Activated T-helper 1 cell treated with anti-CD3 and anti-CD28 coated beads, Interleukin-12 subunit alpha, Interleukin-12 subunit beta, Interleukin-2, Interleukin-4 antibody, amounts not matched to agents 30 ng/mL and 10 ng/mL and 1 ng/mL, durations not matched to agents 14 hours and 24 hours and 36 hours (primary cell): ENCODE measurements at places on chromosomes 3 and 15. TPM values are rescaled to one million over a fixed set of nuclear protein-coding genes. Genes with fewer than 3 reads are reported as not detected.

The NUP210 gene
- 149 and 152 TPM in 2 replicates for total RNA-seq

The GABRG3 gene
- total RNA-seq = not detected in 2 replicates

The CD86 gene
- 2.7 and 3.8 TPM in 2 replicates for total RNA-seq

DNA sequence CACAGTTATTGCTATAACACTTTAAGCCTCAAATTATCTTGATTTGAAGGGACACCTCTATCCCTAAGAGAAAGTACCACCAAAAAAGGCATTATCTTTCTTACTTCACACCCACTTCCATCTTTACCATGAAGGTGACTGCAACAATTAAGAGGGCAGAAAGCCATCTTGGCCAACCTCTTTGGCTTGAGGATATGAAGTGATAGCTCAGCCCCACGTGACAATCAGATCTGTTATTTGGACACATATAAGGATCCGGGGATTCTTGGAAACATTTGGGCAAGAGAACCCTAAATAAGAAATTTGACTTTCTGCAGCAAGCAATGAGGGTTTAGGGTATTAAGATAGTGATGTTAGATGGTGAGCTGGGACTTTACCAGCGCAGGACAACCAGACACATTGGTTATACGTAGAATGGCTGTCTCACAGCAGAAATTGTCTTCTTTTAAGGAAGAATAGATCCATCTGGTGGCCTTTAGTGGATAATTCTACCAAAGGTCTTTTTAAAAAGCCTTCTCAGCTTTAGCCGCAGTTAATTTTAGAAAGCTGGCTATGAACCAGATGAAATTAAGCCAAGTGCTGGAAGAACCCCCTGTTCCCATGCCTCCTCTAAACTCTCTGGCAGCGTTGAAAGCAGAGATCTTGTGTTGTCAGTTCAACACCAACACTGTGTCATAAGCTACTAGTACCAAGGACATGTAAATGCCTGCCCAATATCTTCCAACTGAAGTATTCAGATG, 12.3 kb downstream of the HCLS1 start:
- H3K27ac ChIP-seq = no peak overlapping the region
- DNase-seq = no peak
- peaks cover 57% of the 10 kb centered on the region for H3K36me3 ChIP-seq
- peaks cover 37% of the 10 kb centered on the region for H3K4me1 ChIP-seq
- H3K4me3 ChIP-seq = no peak overlapping the region
- H3K27me3 ChIP-seq = no peaks in the 10 kb centered on the region

- no peak overlapping the region for H3K4me3 ChIP-seq
- no peaks in the 10 kb centered on the region for H3K27me3 ChIP-seq
- no peak for DNase-seq
- peaks cover 7% of the 10 kb centered on the region for H3K36me3 ChIP-seq
- no peak overlapping the region for H3K27ac ChIP-seq
These were observed 15.2 kb downstream of the TRAIP start for GRCh38 chr3:49841126-49841696.

DNA sequence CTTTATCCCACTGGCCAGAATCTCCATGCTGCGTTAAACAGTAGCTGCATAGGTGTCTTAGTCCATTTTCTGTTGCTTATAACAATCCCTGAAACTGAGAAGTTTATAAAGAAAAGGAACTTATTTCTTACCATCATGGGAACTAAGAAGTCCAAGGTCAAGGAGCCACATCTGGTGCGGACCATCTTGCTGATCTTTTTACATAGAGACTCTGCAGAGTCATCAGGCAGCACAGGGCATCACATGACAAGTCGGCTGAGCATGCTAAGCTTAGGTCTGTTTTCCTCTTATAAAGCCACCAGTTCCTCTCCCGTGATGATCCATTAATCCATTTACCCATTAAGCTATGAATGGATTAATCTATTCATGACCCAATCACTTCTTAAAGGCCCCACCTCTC, 22.4 kb upstream of the FAM174B start:
- H3K27me3 ChIP-seq = peaks cover 21% of the 10 kb centered on the region
- no peak overlapping the region for H3K27ac ChIP-seq
- H3K4me3 ChIP-seq = no peak overlapping the region
- no peaks in the 10 kb centered on the region for H3K4me1 ChIP-seq
- no peak for DNase-seq
- H3K36me3 ChIP-seq = no peaks in the 10 kb centered on the region
